Astrocyte (in vitro differentiated cells and primary cell): ENCODE measurements at places on chromosomes 4 and X. TPM values are rescaled to one million over a fixed set of nuclear protein-coding genes. Genes with fewer than 3 reads are reported as not detected.
A peak's percentile ranks its signal among the peaks of the same experiment; 100 is the strongest.

DNA sequence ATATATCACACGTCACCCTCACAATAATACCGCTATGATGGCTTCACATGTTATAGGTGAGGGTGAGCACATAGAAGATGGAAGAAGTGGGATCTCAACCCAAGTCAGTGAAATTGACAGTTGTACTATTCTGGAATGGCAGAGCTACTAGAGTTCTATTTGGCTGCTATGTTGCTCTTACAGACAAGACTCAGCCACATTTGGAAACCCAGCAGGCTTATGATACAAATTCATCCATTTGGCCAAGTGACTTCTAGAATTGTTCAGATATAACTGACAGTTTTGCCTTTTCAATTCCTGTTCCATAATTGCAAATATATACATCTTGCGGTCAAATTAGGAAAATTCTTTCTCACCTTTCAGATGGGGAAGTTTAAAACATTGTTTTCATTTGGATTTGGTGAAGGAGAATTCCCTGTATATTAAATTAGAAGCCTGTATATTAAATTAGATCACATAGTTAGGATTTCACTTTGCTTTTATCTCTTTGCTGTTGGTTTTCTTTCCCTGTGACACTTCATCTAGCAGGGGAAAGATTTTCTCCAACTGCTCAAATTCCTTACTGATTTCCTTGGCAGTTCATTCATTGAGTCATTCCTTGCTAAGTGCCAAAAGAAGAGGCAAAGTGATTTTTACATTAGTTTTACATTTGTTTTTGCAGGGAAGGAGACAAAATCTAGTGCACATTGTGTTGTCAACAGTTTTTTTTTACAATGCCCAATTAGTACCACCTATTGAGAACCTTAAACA is 120.6 kb upstream of the TBC1D9 start:
- H3K27ac ChIP-seq, result no peak overlapping the region
- no peaks in the 10 kb centered on the region for H3K36me3 ChIP-seq
- no peaks in the 10 kb centered on the region for H3K4me1 ChIP-seq
- H3K27me3 ChIP-seq, result no peaks in the 10 kb centered on the region
- no peak overlapping the region for H3K4me3 ChIP-seq

DNA sequence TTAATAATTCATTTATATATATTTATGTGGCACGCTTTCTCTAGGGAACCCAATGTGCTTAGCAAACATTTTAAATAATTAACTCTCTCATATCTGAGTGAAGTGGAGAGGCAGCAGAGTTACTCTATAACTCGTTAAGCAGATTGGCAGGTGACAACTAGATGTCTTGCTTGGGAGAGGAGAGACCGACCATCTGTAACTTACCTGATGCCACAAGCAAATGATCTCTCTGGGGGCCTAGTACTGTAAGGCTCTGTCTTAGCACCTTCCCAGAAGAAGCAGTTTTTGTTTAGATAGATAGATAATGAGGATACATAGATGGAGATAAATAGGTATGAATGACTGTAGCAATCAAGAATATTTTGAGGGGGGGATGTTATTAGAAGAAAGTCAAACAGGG is 11.9 kb upstream of the SEL1L3 start:
- no peak for DNase-seq
- no peaks in the 10 kb centered on the region for H3K27me3 ChIP-seq
- no peaks in the 10 kb centered on the region for H3K36me3 ChIP-seq
- H3K4me1 ChIP-seq, result no peaks in the 10 kb centered on the region

- no peaks in the 10 kb centered on the region for H3K4me1 ChIP-seq
- DNase-seq, result no peak
- H3K27me3 ChIP-seq, result no peaks in the 10 kb centered on the region
- H3K36me3 ChIP-seq, result no peaks in the 10 kb centered on the region
Observed at GRCh38 chrX:1322393-1322792, 14.2 kb upstream of the IL3RA start.

DNA sequence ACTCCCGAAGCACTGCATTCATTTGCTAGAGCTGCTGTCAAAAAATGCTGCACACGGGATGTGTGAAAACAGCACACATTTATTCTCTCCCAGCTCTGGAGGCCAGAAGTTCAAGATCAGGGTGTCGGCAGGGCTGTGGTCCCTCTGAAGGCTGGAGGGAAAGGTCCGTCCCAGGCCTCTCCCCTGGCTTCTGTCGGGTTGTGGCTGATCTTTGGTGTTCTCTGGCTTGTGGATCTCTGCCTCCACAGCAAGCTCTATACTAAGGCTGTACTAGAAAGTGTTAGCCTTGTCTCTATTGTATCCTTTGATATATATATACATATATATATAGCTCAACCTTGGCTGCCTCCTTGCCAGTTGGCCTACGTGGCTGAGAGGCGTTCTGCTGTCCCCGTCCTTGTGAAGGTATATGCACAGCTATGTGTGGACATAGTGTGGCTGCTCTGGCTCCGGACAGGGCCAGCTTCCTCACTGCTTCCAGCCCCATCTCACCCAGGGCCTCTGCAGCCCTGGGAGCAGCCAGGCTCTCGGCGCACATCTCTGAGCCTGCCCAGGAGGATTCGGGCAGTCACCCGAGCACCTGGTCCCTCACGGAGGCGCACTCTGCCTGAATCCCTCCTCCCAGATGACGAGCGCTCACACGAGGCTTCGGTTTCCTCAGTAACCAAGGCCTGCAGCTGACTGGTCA is 15.0 kb upstream of the DUSP9 start:
- no peak overlapping the region for H3K27ac ChIP-seq
- H3K4me3 ChIP-seq, result no peak overlapping the region
- DNase-seq, result no peak
- H3K36me3 ChIP-seq, result no peaks in the 10 kb centered on the region
- H3K27me3 ChIP-seq, result no peaks in the 10 kb centered on the region

GRCh38 chr4:24145591-24145990 is 255.7 kb upstream of the PPARGC1A start:
- no peaks in the 10 kb centered on the region for H3K36me3 ChIP-seq
- H3K4me3 ChIP-seq, result no peak overlapping the region

- H3K4me1 ChIP-seq, result no peaks in the 10 kb centered on the region
- no peak overlapping the region for H3K27ac ChIP-seq
- H3K4me3 ChIP-seq, result no peak overlapping the region
- no peak for DNase-seq
- H3K27me3 ChIP-seq, result no peaks in the 10 kb centered on the region
Observed at GRCh38 chr4:172686021-172686420, 482.6 kb upstream of the GALNT7 start.

DNA sequence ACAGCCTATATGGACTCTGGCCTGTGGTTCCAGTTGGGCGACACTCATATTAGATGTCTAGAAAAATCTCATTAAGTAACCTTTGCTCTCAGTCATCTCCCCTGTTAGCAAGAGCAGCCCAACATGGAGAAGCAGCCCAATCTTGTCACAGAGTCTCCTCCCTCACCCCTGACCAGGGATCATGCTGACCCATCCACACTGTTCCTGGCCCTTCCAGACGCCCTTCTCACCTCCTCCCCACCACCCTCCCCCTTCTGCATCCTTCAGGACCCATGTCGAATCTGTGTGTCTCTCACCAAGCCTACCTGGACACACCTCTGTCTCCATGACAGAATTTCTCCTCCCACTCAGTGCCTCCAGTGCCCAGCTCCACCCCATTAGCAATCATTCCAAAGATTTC is 190.1 kb downstream of the STIM2 start:
- H3K36me3 ChIP-seq, result no peaks in the 10 kb centered on the region
- no peak for DNase-seq
- H3K4me1 ChIP-seq, result peaks cover 4% of the 10 kb centered on the region
- H3K27me3 ChIP-seq, result peaks cover 11% of the 10 kb centered on the region
- H3K4me3 ChIP-seq, result no peak overlapping the region

GRCh38 chr4:100357542-100357941 is 160.3 kb downstream of the EMCN start:
- no peak overlapping the region for H3K4me3 ChIP-seq
- no peaks in the 10 kb centered on the region for H3K4me1 ChIP-seq
- peak; percentile 7 for DNase-seq

GRCh38 chr4:147682755-147683154 is 1.2 kb downstream of the PRMT9 start:
- H3K27ac ChIP-seq, result peak overlapping the region; percentile 93
- H3K4me1 ChIP-seq, result peaks cover 5% of the 10 kb centered on the region
- DNase-seq, result no peak
- H3K36me3 ChIP-seq, result no peaks in the 10 kb centered on the region
- peak overlapping the region; percentile 89 for H3K4me3 ChIP-seq
- H3K27me3 ChIP-seq, result no peaks in the 10 kb centered on the region

- H3K4me1 ChIP-seq, result peaks cover 21% of the 10 kb centered on the region
- peak; percentile 47 for DNase-seq
- H3K27me3 ChIP-seq, result no peaks in the 10 kb centered on the region
- H3K27ac ChIP-seq, result no peak overlapping the region
- H3K36me3 ChIP-seq, result no peaks in the 10 kb centered on the region
- H3K4me3 ChIP-seq, result no peak overlapping the region
Observed at GRCh38 chrX:106933538-106933961, 13.3 kb downstream of the CLDN2 start.

- H3K27ac ChIP-seq, result no peak overlapping the region
- no peaks in the 10 kb centered on the region for H3K27me3 ChIP-seq
- DNase-seq, result no peak
- H3K36me3 ChIP-seq, result no peaks in the 10 kb centered on the region
Observed at GRCh38 chr4:30769093-30769492, 48.9 kb downstream of the PCDH7 start.

DNA sequence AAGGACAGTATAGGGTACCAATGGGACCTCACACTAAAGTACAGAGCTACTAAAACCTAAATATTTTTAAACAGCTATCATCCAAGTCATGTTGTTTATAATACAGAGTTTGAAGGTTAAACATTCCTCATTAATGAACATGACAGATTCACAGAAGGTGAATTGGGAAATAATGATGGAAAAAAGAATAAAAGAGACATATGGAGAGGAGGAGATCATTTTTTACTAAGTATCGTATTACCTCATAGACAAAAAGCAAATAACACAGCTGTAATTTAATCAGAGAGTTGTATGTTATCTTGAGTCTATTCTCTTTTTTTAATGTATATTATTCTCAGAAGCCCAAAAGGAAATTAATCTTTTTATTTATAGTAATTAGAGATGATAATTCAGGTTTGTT is 7.9 kb downstream of the PLK4 start:
- DNase-seq, result no peak
- no peak overlapping the region for H3K4me3 ChIP-seq
- no peak overlapping the region for H3K27ac ChIP-seq
- no peaks in the 10 kb centered on the region for H3K27me3 ChIP-seq
- no peaks in the 10 kb centered on the region for H3K4me1 ChIP-seq

GRCh38 chr4:52877036-52877435 is 14.9 kb downstream of the RASL11B start:
- H3K27ac ChIP-seq, result no peak overlapping the region
- DNase-seq, result no peak
- H3K36me3 ChIP-seq, result no peaks in the 10 kb centered on the region

GRCh38 chrX:17788956-17789562 is 51.8 kb downstream of the SCML1 start:
- no peaks in the 10 kb centered on the region for H3K4me1 ChIP-seq
- H3K27me3 ChIP-seq, result no peaks in the 10 kb centered on the region
- no peak overlapping the region for H3K27ac ChIP-seq

DNA sequence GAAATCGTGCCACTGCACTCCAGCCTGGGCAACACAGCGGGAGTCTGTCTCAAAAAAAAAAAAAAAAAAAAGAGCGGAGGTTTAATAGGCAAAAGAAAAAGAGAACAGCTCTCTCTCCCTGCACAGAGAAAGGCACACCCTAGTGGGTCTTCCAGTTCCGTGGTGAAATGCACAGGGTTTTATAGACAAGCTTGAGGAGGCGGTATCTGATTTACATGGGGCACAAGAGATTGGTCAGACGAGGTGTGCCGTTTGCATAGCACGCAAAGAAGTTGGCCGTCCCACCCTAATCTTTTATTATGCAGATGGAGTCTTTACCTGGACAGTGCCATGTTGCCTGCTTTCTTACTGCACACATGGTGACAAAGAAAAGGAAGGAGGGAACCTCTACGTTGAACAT is 33.5 kb upstream of the REST start:
- no peaks in the 10 kb centered on the region for H3K27me3 ChIP-seq
- no peak overlapping the region for H3K4me3 ChIP-seq
- no peaks in the 10 kb centered on the region for H3K4me1 ChIP-seq
- no peak for DNase-seq
- no peaks in the 10 kb centered on the region for H3K36me3 ChIP-seq

DNA sequence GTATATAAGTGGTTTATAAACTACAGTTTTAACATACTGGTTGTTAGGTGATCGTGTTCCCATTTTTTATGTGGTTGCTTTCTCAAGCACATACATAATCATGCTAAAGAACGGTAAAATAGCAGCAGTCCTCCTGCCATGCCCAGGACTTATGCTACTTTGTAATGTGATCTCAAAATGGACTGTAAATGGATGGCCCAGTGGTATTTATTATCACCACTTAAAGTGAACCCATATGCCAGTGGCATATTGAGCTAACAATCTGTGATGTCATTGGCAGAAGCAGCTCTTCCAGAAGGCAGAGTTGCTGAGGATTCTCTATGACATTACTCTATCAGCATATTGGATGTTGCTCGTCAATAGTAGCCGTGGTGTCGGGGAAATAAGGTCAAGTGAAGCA is 28.6 kb downstream of the ANK2 start:
- H3K27ac ChIP-seq, result no peak overlapping the region
- H3K27me3 ChIP-seq, result no peaks in the 10 kb centered on the region
- DNase-seq, result no peak
- no peaks in the 10 kb centered on the region for H3K4me1 ChIP-seq
- H3K36me3 ChIP-seq, result no peaks in the 10 kb centered on the region
- H3K4me3 ChIP-seq, result no peak overlapping the region

GRCh38 chr4:140837736-140838135 is 81.6 kb upstream of the TBC1D9 start:
- no peak overlapping the region for H3K27ac ChIP-seq
- peaks cover 3% of the 10 kb centered on the region for H3K27me3 ChIP-seq
- no peaks in the 10 kb centered on the region for H3K4me1 ChIP-seq
- H3K36me3 ChIP-seq, result no peaks in the 10 kb centered on the region
- DNase-seq, result no peak

GRCh38 chr4:41285202-41285863 is 28.6 kb downstream of the UCHL1 start:
- H3K4me3 ChIP-seq, result no peak overlapping the region
- no peak for DNase-seq
- no peaks in the 10 kb centered on the region for H3K36me3 ChIP-seq
- H3K4me1 ChIP-seq, result no peaks in the 10 kb centered on the region
- no peak overlapping the region for H3K27ac ChIP-seq

GRCh38 chr4:184007891-184008290 is 102.8 kb downstream of the STOX2 start:
- no peak overlapping the region for H3K27ac ChIP-seq
- H3K27me3 ChIP-seq, result no peaks in the 10 kb centered on the region
- H3K36me3 ChIP-seq, result no peaks in the 10 kb centered on the region
- H3K4me3 ChIP-seq, result no peak overlapping the region
- H3K4me1 ChIP-seq, result peaks cover 5% of the 10 kb centered on the region

GRCh38 chr4:16264798-16265197 is 38.5 kb upstream of the TAPT1 start:
- H3K4me3 ChIP-seq, result no peak overlapping the region
- H3K27me3 ChIP-seq, result no peaks in the 10 kb centered on the region
- H3K27ac ChIP-seq, result no peak overlapping the region
- DNase-seq, result peak; percentile 16
- peaks cover 6% of the 10 kb centered on the region for H3K4me1 ChIP-seq
- H3K36me3 ChIP-seq, result no peaks in the 10 kb centered on the region

GRCh38 chr4:130825284-130825683 is 1729.3 kb downstream of the C4orf33 start:
- DNase-seq, result no peak
- H3K27me3 ChIP-seq, result no peaks in the 10 kb centered on the region
- H3K27ac ChIP-seq, result no peak overlapping the region
- H3K4me3 ChIP-seq, result no peak overlapping the region

Gene FRMPD3
- 2.3 and 2.8 TPM in 2 replicates for total RNA-seq

Gene CXorf51A
- not detected in 2 replicates for total RNA-seq

Gene ETFDH
- total RNA-seq, result 15.1 and 17.0 TPM in 2 replicates

Gene DUX4
- total RNA-seq, result not detected in 2 replicates

Gene C4orf54
- not detected in 2 replicates for total RNA-seq

Gene PGAM4
- total RNA-seq, result 0.32 TPM in 1 of 2 replicates, not detected in the other

Gene MAGEA6
- 0.70 and 0.89 TPM in 2 replicates for total RNA-seq

Gene SHROOM2
- 15.9 and 16.0 TPM in 2 replicates for total RNA-seq
